Hepatocyte (in vitro differentiated cells): ENCODE measurements at places on chromosomes 13 and 19.

- no peak for DNase-seq
These were observed 485.3 kb downstream of the UQCRFS1 start for GRCh38 chr19:28727480-28728159.

GRCh38 chr19:5356428-5356827 is 15.8 kb upstream of the PTPRS start:
- no peak for DNase-seq

GRCh38 chr13:96193728-96194310 is 103.9 kb downstream of the HS6ST3 start:
- DNase-seq: no peak

DNA sequence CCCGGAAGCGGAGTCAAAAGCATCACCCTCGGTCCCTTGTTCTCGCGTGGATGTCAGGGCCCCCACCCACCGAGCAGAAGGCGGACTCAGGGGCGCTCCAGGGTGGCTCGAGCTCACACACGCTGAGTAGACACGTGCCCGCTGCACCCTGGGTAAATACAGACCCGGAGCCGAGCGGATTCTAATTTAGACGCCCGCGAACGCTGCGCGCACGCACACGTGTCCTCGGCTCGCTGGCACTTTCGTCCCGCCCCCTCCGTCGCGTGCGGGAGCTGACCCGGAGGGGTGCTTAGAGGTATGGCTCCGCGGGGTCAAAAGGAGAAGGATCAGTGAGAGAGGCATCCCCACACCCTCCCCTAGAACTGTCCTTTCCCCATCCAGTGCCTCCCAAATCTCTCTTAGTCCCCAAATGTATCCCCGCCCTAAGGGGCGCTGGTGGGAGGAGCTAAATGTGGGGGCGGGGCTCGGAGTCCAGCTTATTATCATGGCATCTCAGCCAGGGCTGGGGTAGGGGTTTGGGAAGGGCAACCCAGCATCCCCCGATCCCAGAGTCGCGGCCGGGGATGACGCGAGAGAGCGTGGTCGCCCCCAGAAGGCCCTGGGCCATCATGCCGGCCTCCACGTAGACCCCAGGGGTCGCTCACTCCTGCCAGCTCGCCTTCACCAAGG is 451 bp upstream of the ICAM5 start:
- DNase-seq: peak; percentile 68

DNA sequence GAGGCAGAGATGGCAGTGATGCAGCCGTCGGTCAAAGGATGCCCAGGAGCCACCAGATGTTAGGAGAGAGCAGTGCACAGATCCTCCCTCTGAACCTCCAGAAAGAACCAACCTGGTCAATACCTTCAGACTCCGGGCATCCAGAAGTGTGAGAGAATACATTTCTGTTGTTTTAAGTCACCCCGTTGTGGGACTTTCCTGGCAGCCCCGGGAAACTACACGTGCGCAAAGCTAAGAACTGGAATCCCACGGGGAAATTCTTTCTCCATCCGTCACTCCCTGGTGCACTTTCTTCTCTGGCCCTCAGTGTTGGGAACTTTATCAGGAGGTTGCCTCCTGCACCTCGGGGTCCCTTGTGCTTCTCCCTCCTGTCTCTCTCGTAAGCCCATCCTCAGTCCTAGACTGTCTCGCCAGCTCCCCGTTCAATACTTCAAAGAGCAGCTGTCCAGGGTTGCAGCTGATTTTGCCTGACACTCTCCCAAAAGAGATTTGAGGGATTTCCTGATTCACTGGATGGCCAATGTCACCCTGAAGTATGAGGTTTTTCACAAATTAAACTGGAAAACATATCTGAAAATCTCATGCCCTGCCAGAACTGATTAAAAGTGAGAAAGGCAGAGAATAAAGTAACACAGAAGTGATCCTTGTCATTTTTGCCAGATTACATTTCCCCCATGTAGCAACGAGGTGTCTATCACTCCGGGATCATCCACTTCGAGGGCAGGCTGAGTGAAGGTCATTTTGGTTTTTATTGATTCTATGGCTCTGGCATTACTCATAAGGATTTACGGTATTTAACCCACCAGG is 136.8 kb downstream of the DCT start:
- DNase-seq: no peak

DNA sequence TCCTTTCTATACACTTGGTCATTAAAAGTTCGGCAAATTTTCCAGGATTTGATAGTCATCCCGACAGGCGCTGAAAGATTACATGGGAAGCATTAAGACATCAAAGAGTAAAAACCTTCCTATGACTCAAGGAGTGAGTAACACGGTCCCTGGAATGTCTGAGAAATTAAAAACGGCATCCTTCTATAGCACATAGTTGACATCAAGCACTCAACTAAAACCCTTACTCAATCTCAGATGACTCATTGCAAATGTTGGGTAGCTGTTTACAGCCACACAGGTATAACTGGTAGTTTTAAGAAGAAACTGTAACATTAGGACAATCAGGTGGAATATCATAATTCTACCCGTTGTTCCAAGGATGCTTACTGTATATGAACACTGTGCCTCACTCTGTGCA is 6.4 kb upstream of the LGALS13 start:
- DNase-seq: no peak

DNA sequence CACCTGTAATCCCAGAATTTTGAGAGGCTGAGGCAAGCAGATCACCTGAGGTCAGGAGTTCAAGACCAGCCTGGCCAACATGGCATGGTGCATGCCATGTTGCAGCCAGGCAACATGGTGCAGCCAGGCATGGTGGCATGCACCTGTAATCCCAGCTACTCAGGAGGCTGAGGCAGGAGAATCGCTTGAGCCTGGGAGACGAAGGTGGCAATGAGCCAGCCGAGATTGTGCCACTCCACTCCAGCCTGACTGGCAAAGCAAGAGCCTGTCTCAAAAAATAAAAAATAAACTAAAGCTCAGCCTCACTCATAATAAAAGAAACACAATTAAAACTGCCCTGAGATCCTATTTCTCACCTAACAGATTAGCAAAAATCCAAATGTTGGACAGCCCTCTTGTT is 49.7 kb upstream of the MAP3K10 start:
- no peak for DNase-seq

DNA sequence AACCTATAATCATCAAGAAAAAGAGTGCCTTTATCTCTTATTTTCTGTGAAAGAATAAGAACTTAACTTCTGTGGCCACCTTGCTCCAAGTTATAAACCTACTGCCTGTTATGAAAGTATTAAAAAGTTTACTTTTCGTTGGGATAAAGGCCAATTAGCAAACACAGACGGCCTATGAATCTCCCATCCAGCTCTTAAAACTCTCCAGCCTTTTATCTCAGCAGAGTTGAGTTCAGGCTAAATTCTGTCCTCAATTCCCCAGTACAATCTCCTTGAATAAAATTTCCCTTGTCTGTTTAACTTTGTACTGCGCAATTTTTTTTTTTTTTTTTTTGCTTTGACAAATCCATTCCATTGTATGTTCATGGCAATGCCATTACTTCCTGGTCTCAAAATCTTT is 1058.4 kb downstream of the SLITRK5 start:
- DNase-seq: no peak

DNA sequence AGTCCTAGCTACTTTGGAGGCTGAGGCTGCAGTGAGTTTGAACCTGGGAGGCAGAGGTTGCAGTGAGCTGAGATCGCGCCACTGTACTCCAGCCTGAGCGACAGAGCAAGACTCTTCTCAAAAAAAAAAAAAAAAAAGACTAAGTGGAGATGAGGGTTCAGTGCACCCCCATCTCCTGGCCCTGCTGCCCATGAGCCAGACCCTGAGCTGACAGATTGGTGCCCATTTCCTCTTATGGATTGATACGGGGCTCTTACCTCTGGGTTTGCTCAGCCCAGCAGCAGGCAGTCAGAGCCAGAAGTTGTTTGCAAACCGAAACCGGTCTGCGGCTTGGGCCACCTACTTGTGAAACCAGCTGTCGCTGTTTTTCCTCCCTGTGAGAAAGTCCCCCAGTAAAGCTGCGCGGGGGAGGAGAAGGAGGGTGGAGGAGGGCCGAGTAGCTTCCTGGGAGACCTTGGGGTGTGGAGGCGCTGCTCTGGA is 36.9 kb downstream of the ARRDC2 start:
- peak; percentile 75 for DNase-seq
